ENCODE measurements at places on chromosomes 12 and 14.
A peak's percentile ranks its signal among the peaks of the same experiment; 100 is the strongest.

DNA sequence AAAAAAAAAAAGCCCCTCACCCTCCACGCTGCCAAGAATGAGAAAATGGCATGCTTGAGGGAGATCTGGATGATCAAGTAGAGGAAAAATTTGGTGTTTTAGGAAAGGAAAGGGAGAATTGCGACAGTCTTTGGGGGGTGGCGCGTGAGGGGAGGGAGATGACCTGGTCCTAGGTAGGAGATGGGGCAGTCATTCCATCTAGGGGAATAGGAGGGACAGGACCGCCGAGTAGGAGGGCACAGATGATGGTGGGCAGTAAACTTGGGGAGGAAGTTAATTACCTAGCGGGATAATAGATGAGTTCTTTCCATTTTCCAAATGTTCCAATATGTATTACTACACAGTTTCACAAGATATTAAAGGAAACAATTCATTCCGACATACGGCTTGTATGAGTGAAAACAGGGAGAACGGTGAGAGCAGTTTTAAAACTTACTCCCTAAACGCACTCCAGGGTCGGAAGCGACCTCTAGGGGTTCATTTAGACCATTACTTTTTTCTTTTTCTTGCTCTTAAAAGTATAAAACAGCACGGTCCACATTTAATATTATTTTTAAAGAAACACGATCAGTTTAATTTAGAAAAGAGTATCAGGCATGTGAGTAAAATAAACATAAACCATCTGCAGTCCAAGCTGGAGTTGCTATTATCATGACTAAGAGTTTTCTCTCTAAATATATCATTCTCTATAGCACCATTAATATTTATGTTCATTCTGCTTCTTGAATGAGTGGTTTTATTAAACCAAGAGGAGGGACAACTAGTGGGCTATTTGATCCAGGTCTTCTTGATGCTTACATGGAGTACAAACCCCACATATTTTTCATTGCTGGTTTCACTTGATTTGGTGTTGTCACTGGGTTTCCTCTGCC, 3.0 kb upstream of the FNTB start:
- peak; percentile 86 for DNase-seq

DNA sequence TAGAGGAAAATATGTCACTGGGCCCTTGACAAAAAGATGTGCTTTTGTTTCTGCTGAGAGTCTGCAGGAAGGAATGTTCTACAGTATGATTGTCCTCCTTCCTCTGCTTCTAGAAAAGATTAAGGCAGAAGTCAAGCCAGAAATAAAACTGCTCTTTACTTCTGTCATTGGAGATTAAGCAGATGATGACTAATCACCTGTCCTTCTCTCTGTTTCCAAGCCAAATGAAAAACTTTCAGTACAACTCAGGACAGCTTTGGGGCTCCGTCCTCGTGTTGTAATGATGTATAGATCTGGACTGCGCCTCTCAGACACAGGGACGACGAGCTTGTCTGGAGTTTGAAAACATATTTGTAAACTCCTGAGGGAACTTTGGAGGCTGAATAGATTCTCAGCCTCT, 159.3 kb downstream of the DYRK2 start:
- DNase-seq: no peak

- DNase-seq: peak; percentile 11
Measured at GRCh38 chr12:51976376-51977160, 25.1 kb downstream of the ACVR1B start.

GRCh38 chr12:1534748-1535147, 59.6 kb downstream of the FBXL14 start:
- no peak for DNase-seq

GRCh38 chr14:75165586-75166391, 10.6 kb downstream of the TMED10 start:
- no peak for DNase-seq

- no peak for DNase-seq
Measured at GRCh38 chr12:105194947-105195346, 41.0 kb downstream of the APPL2 start.

- DNase-seq: no peak
Measured at GRCh38 chr12:80692114-80692513, 15.3 kb upstream of the MYF6 start.

- no peak for DNase-seq
Measured at GRCh38 chr12:117388951-117389446, 27.6 kb upstream of the NOS1 start.

DNA sequence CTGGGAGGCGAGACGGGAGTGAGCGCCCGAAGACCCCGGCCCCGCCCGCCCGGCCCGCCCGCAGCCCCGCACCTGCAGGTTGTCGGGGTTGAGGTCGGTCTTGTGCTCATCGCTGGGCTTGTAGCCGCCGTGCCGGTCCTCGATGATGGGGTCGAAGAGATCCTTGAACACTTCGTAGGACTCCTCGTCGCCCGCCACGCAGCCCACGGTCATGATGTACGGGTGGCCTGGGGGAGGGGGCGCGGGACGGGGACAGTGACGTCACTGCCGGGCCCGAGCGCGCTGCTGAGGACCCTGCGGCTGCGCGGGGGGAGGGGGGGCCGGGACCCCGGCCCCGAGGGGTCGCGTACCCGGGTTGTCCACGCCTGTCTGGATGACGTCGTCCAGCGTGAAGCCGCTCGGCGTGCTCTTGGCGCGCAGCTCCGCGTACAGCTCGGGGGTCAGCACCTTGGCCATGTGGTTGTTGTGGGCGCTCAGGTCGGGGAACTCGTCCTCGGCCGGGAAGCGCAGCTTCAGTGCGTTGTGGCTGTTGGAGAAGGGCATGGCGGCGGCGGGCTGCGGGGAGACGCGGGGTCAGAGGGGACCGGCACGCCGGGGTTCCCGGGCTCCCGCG, 573 bp downstream of the CKB start:
- no peak for DNase-seq

GRCh38 chr12:49843876-49844437, 1.1 kb upstream of the BCDIN3D start:
- DNase-seq: no peak

Measured in Kasumi-1 (cell line).